ENCODE measurements at places on chromosomes 1 and 21.

DNA sequence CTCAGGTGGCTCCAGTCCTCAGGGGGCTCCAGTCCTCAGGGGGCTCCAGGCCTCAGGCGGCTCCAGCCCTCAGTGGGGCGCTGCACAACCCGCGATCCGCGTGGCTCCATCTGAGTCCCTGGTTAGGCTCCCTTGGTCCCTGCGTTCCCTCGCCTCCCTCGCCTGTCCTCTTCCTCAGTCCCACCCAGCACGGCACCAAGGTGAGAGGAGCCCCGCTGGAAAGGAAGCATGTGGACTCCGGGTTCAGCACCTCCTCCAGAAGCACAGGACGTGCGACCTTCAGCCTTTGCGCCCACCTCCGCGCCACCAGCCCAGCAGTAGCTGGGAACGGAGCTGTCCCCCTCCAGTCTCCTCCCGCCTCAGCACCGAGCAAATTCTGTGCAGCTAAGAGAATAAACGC is 8.1 kb upstream of the OR2M5 start:
- no peak overlapping the region for H3K27ac ChIP-seq
- no peaks in the 10 kb centered on the region for H3K27me3 ChIP-seq
- no peaks in the 10 kb centered on the region for H3K4me1 ChIP-seq

- no peak overlapping the region for H3K4me3 ChIP-seq
- no peak for DNase-seq
- H3K4me1 ChIP-seq: peaks cover 63% of the 10 kb centered on the region
- peaks cover 2% of the 10 kb centered on the region for H3K36me3 ChIP-seq
- peak overlapping the region; percentile 56 for H3K27ac ChIP-seq
These were observed 150.8 kb upstream of the SGIP1 start for GRCh38 chr1:66383168-66383567.

DNA sequence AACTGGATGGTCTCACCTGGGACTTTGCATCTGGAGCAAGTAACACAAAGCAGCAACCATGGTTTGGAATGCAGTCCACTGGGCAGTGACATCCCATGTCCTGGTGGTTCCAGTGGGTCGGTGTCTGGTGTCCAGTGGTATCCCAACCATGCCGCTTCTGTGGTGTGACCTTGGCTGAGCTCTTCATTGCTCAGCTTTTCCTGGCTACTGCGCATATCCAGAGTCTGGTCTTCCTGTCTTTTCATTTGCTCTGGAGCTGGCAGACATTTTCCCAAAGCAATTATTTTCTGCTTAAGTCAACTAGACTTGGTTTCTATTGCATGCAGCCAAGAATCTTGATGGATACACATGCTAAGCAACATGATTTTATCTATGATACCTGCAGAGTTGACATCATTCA is 28.4 kb upstream of the CD2 start:
- H3K4me1 ChIP-seq: peaks cover 6% of the 10 kb centered on the region
- H3K27me3 ChIP-seq: no peaks in the 10 kb centered on the region
- H3K27ac ChIP-seq: no peak overlapping the region

DNA sequence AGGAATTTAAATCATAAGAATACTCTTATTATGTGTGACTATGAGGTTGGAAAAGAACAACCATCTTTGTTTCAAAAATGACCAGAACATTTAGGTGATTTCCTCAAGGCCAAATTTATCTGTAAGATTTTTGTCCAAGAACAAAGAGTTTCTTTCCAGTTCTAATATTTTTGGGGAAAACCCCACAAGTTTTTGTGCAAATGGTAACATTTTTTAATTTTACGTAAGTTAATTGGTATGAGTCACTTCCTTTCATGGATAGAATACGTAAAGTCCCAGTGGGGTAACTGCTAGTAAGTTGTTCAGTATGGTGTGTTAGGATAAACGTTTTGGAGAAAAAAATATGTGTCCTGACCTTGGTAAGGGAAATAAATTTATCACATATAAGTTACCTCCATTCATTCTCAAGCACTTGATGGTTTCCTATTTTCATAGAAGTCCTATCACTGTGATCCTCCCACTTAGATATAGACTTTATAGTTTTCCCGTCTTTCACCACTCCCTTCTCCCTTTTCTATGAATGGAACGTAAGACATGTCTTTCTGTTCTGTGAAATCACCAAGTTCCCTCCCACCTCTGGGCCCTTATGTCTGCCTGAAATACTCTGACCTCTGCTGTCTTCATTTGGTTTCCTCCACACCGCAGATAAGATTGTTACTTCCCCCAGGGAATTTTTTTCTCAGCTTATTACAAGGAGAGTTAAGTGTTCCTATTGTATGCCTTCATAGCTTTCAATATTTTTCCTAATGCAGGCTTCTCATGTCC is 34.9 kb upstream of the TSNAX start:
- no peaks in the 10 kb centered on the region for H3K36me3 ChIP-seq
- DNase-seq: no peak
- peaks cover 6% of the 10 kb centered on the region for H3K4me1 ChIP-seq
- H3K27me3 ChIP-seq: peaks cover 8% of the 10 kb centered on the region

DNA sequence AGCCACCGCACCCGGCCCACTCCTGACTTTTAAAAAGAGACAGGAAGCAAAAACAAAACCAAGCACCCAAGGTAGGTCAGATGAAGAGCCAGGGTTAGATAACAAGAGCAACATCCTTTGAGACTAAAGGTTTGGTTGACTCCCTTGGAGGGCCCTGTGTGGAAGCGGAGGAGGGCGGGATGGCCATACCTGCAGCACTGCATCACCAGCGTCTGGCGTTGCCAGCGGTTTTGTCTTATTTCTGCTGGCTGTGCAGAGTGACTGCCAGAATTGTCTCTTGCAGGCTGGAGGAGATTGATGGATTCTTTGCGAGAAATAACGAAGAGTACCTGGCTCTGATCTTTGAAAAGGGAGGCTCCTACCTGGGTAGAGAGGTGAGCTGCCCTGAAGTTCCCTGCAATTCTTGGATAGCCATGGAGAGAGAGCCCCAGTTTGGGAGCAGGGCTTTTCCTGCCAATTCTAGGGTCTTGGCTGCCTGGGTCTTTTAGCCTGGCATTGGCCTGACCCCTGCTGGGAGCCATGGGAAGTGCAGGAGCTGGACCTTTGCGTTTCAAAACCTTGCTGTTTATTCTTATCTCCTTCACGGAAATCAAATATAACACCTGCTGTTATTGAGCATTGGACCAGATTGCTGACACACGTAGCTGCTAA is 24.0 kb downstream of the QSOX1 start:
- H3K4me1 ChIP-seq: no peaks in the 10 kb centered on the region
- H3K36me3 ChIP-seq: peaks cover 4% of the 10 kb centered on the region
- no peaks in the 10 kb centered on the region for H3K27me3 ChIP-seq
- H3K4me3 ChIP-seq: no peak overlapping the region
- DNase-seq: peak; percentile 54
- no peak overlapping the region for H3K27ac ChIP-seq

- H3K27me3 ChIP-seq: no peaks in the 10 kb centered on the region
- H3K27ac ChIP-seq: no peak overlapping the region
- H3K4me1 ChIP-seq: no peaks in the 10 kb centered on the region
- DNase-seq: no peak
- H3K36me3 ChIP-seq: peaks cover 65% of the 10 kb centered on the region
These were observed 114.5 kb downstream of the KIAA0319L start for GRCh38 chr1:35442734-35443133.

- H3K27me3 ChIP-seq: no peaks in the 10 kb centered on the region
- no peaks in the 10 kb centered on the region for H3K36me3 ChIP-seq
- DNase-seq: no peak
These were observed 301.1 kb upstream of the NRIP1 start for GRCh38 chr21:15365751-15366392.

GRCh38 chr1:40257313-40257687 is 736 bp upstream of the ZMPSTE24 start:
- peak overlapping the region; percentile 96 for H3K4me3 ChIP-seq
- H3K27me3 ChIP-seq: no peaks in the 10 kb centered on the region
- peak overlapping the region; percentile 99 for H3K27ac ChIP-seq
- no peak for DNase-seq

- DNase-seq: no peak
- no peaks in the 10 kb centered on the region for H3K27me3 ChIP-seq
- no peaks in the 10 kb centered on the region for H3K4me1 ChIP-seq
- no peak overlapping the region for H3K4me3 ChIP-seq
- H3K27ac ChIP-seq: no peak overlapping the region
These were observed 135.2 kb upstream of the COL11A1 start for GRCh38 chr1:103243481-103243880.

- no peaks in the 10 kb centered on the region for H3K4me1 ChIP-seq
- no peaks in the 10 kb centered on the region for H3K36me3 ChIP-seq
- DNase-seq: no peak
- H3K4me3 ChIP-seq: no peak overlapping the region
- H3K27ac ChIP-seq: no peak overlapping the region
These were observed 108.2 kb downstream of the TGFBR3 start for GRCh38 chr1:91777630-91778300.

DNA sequence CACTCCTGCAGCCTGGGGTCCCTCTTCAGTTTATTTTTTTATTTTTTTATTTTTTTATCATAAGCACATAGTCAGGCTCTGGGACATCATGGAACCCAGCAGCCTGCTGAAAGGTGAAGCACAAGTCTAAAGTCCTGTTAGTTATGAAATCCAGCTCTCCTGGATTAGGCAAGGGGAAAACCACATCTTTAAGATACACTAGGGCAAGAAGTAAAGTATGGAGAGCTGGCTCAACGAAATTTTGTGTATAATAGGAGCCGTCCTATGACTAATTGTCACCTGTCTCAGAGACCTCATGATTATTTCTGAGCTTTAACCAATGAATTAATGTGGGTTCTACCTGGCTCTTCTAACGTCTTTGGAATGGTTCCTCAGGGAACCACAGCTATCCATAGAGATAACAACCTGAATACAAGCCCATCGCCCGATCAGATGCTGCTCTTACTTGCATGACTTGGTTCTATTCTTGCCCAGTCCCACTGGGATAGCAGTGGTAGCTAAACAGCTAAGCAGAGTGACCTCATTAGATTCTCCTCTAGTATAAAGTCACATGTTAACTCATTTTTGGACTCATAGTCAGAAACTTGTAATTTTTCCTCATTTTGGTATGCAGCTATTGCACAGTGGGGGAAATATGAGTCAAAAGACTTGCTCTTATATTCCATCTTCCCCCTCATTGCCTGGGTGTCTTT is 122.7 kb downstream of the LMO4 start:
- H3K27ac ChIP-seq: no peak overlapping the region
- H3K36me3 ChIP-seq: no peaks in the 10 kb centered on the region
- H3K4me1 ChIP-seq: peaks cover 33% of the 10 kb centered on the region
- no peaks in the 10 kb centered on the region for H3K27me3 ChIP-seq
- no peak for DNase-seq
- no peak overlapping the region for H3K4me3 ChIP-seq

DNA sequence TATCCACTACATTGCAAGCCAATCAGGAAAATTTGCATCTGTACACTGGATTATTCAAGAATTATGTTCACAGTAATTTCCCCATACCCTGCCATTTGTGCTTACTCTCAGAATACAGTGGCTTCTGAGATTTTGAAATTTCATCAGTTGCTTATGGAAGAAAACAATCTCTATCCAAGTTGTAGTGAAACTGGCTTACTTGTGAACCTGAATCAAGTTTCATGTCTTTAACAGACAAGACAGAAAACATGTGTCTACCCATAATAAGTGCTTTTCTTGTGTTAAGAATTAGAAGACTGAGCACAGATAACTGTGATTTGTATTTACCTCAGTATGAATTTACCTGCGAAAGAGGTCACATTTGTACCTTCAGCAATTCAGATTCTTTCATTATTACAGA is 672.7 kb upstream of the ADGRL2 start:
- no peaks in the 10 kb centered on the region for H3K4me1 ChIP-seq
- no peaks in the 10 kb centered on the region for H3K27me3 ChIP-seq
- H3K27ac ChIP-seq: no peak overlapping the region
- no peak for DNase-seq
- H3K36me3 ChIP-seq: no peaks in the 10 kb centered on the region
- no peak overlapping the region for H3K4me3 ChIP-seq

GRCh38 chr1:9128166-9128519 is 759 bp downstream of the GPR157 start:
- DNase-seq: no peak
- H3K4me1 ChIP-seq: peaks cover 49% of the 10 kb centered on the region
- H3K27me3 ChIP-seq: no peaks in the 10 kb centered on the region
- H3K27ac ChIP-seq: no peak overlapping the region
- no peaks in the 10 kb centered on the region for H3K36me3 ChIP-seq
- H3K4me3 ChIP-seq: peak overlapping the region; percentile 90

GRCh38 chr1:45883658-45884057 is 80.2 kb downstream of the MAST2 start:
- H3K4me3 ChIP-seq: no peak overlapping the region

- no peaks in the 10 kb centered on the region for H3K36me3 ChIP-seq
- no peak overlapping the region for H3K27ac ChIP-seq
- no peak overlapping the region for H3K4me3 ChIP-seq
- no peaks in the 10 kb centered on the region for H3K27me3 ChIP-seq
- H3K4me1 ChIP-seq: peaks cover 13% of the 10 kb centered on the region
These were observed 1911.8 kb downstream of the MRPL39 start for GRCh38 chr21:23695443-23695842.

- DNase-seq: no peak
- no peaks in the 10 kb centered on the region for H3K36me3 ChIP-seq
- H3K4me3 ChIP-seq: no peak overlapping the region
- no peaks in the 10 kb centered on the region for H3K27me3 ChIP-seq
These were observed 12.0 kb downstream of the F11R start for GRCh38 chr1:161008869-161009510.

- no peaks in the 10 kb centered on the region for H3K36me3 ChIP-seq
- no peak for DNase-seq
- no peak overlapping the region for H3K27ac ChIP-seq
- H3K4me1 ChIP-seq: peaks cover 19% of the 10 kb centered on the region
- H3K4me3 ChIP-seq: no peak overlapping the region
These were observed 45.6 kb downstream of the DDX20 start for GRCh38 chr1:111801071-111801850.

DNA sequence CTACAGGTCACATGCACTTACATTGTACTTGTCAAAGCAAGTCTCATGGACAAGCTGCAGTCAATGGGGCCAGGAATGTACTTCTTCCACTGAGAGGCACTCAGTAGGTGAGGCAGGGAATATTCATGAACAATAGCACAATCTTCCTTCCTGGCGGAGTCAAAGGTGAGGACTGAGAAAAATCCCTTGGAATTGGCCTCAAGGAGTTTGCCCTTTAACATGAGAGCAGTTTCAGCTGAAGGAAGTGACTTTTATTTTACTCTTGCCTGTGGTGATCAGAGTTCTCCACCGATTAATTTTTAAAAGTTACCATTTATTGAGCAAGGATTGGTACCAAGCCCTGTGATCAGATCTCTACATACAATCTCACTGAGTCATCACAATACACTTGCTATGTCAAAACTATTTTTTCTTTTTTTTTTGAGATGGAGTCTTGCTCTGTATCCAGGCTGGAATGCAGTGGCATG is 11.2 kb upstream of the AK2 start:
- H3K27ac ChIP-seq: no peak overlapping the region
- H3K4me1 ChIP-seq: no peaks in the 10 kb centered on the region
- DNase-seq: no peak
- H3K4me3 ChIP-seq: no peak overlapping the region
